Stimulated activated CD8-positive, alpha-beta memory T cell treated with anti-CD3 and anti-CD28 coated beads, Interleukin-15, amount 100 ng/mL, for 24 hours (primary cell): ENCODE measurements at places on chromosomes 2 and 18.

- no peak for DNase-seq
These were observed 612.2 kb upstream of the SLC39A10 start for GRCh38 chr2:195044801-195045200.

- DNase-seq, result no peak
These were observed 501.2 kb upstream of the LRRTM4 start for GRCh38 chr2:78023356-78023755.

DNA sequence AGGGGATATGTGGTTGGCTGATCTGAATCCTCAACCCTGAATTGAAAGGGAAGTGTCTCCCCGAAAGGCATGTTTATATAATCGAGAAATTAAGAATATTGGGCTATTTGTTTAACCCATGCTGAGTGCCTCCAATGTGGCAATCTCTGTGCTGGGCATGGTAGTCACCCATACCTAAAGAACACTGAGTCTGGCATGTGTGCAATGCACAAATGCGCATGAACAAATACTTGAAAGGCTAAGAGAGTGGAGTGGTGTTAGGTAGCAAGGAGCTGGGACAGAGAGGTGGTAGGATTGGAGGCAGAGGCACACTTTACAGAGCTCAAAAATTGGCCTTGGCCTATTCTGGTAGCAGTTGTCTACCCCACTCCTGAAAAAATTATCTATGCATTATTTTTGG, 645.1 kb upstream of the FAM98A start:
- no peak for DNase-seq

- DNase-seq, result no peak
These were observed 58.1 kb downstream of the MYO3B start for GRCh38 chr2:170235860-170236679.
